ENCODE measurements at places on chromosomes 12 and 14.
A peak's percentile ranks its signal among the peaks of the same experiment; 100 is the strongest.

DNA sequence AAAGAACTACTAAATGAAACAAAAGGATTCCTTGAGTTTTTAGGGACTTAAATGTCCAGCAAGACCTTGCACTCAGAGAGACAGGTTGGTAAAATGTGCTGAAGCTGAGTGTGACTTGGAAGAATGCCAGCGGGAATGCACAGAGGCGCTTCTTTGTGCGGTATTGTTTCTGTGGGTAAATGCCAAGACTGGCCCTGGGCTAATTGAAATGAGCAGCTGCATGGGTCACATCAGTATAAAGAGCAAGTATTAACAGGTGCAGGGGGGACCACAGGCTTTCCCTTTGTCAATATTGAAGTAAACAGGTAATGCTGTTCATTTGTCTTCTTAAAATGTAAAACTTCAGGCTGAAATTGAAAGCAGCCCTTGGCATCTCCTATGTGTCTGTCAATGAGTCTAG, 74.3 kb downstream of the LMO3 start:
- DNase-seq: peak; percentile 98

- DNase-seq: no peak
These were observed 45.2 kb downstream of the PCNX1 start for GRCh38 chr14:70952485-70952884.

GRCh38 chr12:112617153-112617505, 174.4 kb upstream of the RPH3A start:
- no peak for DNase-seq

- no peak for DNase-seq
These were observed 8.5 kb downstream of the ZFP36L1 start for GRCh38 chr14:68784226-68784910.

- DNase-seq: no peak
These were observed 80.0 kb downstream of the DRAM1 start for GRCh38 chr12:101957252-101957959.

GRCh38 chr12:64221651-64222008, 466 bp downstream of the KICS2 start:
- peak; percentile 87 for DNase-seq

All from NCI-H2081 (cell line).